Cortex of kidney (tissue), 1 donor: ENCODE measurements at places on chromosomes 1 and 21.

DNA sequence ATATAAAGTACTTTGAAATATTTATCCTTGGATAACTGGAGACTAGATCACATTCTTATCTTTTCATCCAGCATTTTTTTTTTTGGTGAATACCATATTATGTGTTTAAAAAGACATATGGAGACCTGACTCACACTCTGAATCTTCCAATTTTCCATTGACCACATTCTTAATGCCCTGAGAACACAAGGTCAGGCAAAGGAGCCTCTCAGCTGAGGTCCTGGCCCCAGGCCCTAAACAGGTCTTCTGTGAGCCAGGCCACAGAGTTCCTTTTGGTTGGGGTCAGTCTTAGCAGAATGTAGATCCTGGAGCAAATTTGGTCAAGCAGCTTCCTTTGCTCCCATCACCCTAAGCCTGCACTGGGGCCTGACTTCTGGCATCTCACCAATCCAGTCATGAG, 390.1 kb upstream of the ST6GALNAC5 start:
- DNase-seq: no peak

GRCh38 chr1:22089787-22090186, 37.3 kb downstream of the CDC42 start:
- no peak for DNase-seq

GRCh38 chr1:56255516-56256152, 323.7 kb downstream of the PLPP3 start:
- no peak for DNase-seq

GRCh38 chr1:41700581-41700980, 216.1 kb upstream of the EDN2 start:
- no peak for DNase-seq

- DNase-seq: no peak
Measured at GRCh38 chr1:199616947-199617346, 410.6 kb upstream of the NR5A2 start.

GRCh38 chr1:12106153-12106552, 43.0 kb downstream of the TNFRSF8 start:
- no peak for DNase-seq

DNA sequence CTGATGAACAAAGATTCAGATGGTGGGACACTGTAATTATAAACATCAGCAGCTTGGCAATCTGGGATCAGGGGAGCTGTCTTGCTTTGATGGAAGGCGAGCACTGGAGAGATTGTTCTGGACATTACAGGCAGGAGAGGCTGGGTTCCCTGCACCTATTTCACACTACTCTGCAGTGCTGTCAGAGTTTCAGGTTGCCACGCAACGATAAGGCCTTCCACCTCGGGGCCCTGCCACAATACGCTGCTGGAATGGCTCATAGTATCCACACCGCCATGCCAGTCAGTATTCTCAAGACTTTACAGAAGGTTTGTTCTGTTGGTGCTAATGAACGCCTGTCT, 96.8 kb downstream of the GLIS1 start:
- no peak for DNase-seq

DNA sequence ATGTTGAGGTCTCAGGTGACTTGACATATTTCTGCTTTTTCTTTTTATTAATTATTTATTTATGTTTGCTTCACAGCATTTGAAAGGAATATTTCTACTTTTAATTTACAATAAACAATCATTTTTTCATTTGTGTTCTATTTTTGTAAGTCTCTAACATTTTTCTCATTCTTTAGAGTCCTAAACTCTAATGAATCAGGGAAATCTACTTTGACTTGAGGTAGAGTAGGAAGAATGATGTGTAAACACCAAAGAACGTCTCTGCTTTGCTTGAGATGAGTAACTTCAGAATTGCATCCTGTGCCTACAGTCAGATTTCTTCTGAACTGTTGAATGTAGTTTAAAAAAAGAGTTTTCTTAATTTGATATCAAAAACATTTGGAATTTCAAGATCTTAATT, 65.2 kb downstream of the CNST start:
- no peak for DNase-seq

GRCh38 chr1:19414515-19415121, 70.7 kb downstream of the CAPZB start:
- no peak for DNase-seq

DNA sequence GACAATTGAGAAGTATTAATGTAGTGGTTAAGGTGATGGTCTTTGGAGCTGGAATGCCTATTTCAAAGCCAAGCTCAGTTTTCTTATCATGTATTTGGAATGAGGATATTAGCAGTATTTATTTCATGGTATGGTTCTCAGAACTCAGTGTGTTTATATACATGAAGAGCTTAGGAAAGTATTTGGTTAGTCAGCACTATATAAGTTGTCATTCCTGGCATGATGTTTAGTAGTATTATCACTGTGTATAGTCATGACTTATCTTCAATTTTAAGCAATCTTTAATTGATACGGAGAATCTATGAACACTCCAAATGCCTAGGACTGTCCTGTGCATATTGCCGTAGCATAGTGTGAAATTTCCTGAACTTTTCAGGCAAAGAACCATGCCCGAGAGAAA, 501.9 kb upstream of the USP24 start:
- no peak for DNase-seq

- DNase-seq: no peak
Measured at GRCh38 chr1:226606311-226607267, 58.0 kb downstream of the STUM start.

GRCh38 chr1:223765036-223765718, 52.8 kb downstream of the CAPN2 start:
- no peak for DNase-seq

- no peak for DNase-seq
Measured at GRCh38 chr1:85344256-85344694, 67.8 kb upstream of the BCL10 start.

GRCh38 chr1:206012086-206012859, 9.1 kb upstream of the RAB7B start:
- DNase-seq: no peak

GRCh38 chr1:247408100-247408499, 7.9 kb upstream of the NLRP3 start:
- DNase-seq: no peak

DNA sequence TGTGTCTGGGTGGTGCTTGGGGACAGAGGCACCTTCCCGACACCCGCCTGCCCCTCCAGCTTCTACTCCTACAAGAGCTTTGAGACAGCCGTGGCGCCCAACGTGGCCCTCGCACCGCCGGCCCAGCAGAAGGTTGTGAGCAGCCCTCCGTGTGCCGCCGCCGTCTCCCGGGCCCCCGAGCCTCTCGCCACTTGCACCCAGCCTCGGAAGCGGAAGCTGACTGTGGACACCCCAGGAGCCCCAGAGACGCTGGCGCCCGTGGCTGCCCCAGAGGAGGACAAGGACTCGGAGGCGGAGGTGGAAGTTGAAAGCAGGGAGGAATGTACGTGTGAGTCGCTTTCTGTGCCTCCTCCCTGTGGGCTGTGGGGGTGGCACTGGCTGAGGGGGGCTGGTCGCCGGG, 75.7 kb downstream of the SKI start:
- no peak for DNase-seq

DNA sequence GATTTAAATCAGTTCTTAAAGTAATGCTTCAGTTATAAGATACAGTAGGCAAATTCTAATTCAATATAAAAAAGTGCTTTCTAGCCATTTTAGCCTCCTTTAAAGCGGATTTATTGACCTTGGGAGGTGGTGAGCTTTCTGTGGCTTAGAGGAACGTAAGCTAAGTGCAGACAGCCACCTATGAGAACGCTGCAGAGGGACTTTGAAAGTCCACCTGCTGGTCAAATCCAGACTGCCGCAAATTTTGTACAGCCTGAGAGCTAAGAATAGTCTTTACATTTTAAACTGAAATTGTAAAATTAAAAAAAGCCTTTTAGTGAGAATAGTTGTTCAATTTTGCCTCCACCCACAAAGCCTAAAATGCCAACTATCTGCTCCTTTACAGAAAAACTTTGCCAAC, 67.0 kb upstream of the SSX2IP start:
- DNase-seq: no peak

DNA sequence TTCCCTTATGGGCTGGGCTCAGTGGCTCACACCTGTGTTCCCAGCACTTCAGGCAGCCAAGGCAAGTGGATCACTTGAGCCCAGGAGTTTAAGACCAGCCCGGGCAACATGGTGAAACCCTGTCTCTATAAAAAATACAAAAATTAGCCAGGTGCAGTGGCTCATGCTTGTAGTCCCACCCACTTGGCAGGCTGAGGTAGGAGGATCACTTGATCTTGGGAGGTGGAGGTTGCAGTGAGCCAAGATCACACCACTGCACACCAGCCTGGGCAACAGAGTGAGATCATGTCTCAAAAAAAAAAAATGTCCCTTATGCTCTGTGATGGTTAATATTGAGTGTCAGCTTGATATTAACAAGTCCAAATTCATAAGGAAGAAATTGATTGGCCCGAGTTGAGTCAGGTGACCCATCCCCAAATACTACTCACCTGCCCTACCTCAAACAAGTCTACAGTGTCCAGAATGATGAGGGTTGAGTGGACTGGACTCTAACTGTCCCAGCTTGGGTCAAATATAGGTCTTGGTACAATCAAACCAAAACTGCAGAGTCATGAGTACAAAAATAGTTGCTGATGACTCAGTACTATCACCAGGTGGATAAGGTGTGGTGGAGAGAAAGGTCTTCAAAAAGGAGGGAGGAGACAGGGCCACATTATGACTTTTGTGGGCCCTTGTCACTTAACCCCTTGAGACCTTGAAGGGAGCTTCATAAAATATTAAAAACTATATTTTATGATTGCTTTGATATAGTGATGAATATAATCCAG, 161.0 kb downstream of the ZNF326 start:
- no peak for DNase-seq

DNA sequence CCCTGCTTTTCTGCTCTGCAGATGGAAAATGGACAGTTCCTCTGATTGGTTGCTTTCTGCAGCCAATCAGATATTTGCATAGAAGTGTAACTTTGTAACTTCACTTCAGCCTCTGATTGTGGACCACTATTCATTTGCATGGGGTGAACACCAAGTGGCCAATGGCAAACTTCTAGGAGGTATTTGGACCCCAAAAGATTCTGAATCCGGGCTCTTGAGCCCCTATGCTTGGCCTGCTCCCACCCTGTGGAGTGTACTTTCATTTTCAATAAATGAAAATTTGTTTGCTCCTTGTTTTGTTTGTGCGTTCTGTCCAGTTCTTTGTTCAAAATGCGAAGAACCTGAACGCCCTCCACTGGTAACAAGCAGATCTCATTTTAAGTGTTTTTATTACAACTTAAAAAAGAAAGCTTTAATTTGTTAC, 6.4 kb upstream of the GSTM4 start:
- DNase-seq: no peak

DNA sequence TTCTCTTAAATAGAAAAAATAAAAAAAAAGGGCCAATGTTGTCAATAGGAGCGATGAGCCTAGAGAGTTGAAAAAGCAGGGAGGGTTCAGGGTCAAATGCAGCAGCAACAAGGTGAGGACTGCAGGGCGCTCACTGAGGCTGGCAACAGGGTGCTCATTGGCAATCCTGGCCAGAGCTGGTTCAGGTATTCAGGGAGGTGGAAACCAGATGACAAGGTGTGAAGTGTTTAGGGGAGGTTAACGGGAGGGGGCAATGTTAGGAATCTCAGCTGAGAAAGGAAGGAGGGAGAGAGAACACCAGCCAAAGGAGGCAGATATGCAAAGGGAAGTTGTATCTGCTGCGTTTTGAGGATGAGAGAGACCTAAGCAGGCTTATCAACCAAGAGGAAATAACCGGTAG, 129.8 kb upstream of the DAB1 start:
- no peak for DNase-seq

- no peak for DNase-seq
Measured at GRCh38 chr1:201020721-201021629, 2.5 kb downstream of the KIF21B start.

GRCh38 chr1:67832737-67833601, at the start of gene GNG12:
Gene GNG12 (minus strand): TSS chr1:67833467. CDS start chr1:67707686, 125,781 bp downstream.
- DNase-seq: no peak

DNA sequence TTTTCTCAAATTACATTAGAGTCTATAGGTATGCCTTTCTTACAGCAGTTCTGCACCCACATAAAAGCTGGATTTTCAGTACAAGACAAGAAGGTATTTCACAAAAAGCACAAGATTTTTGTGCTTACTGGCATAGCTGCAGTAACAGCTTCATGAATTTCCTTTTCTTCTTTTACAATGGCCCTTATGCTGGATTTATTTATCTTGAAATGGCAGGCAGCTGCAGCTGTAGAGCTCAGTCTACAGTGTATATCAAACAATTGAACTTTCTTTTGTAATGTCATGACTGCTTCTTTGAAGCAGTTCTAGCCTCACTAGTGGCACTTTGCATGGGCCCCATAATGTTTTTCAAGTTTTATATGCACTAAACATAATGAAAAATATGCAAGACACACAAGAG, 510.2 kb downstream of the KCNT2 start:
- DNase-seq: no peak

- DNase-seq: no peak
Measured at GRCh38 chr1:161139766-161140165, 7.3 kb upstream of the DEDD start.

- no peak for DNase-seq
Measured at GRCh38 chr1:232751393-232752140, 53.6 kb upstream of the MAP10 start.

DNA sequence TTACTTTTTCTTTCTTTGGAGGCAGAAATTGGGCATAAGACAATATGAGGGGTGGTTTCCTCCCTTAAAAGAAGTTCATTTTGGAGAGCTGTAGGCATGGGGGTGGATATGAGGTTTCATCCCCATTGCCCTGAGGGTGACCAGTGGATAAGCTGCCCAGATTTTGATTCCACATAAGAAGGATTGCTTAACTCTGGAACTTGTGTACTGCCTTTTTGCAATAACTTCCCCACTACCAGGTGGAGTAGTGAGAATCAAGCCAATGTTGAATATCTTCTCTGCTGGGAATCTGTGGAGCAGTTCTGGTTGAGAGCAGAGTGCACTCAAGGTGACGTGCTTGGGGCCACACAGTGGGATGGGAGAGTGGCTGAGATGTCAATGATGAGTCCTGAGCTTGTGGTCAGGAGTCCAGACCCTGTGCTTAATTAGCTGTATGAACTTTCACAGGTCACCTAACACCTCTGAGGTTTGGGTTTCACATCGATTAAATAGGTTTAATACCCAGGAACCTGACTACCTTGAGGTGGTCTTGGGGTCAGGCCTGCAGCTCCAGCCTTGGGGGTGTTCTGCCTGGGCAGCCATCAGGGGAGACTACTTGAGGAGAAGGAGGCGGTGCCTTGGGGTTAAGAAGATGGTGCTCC, 152.9 kb downstream of the FCRL5 start:
- no peak for DNase-seq

DNA sequence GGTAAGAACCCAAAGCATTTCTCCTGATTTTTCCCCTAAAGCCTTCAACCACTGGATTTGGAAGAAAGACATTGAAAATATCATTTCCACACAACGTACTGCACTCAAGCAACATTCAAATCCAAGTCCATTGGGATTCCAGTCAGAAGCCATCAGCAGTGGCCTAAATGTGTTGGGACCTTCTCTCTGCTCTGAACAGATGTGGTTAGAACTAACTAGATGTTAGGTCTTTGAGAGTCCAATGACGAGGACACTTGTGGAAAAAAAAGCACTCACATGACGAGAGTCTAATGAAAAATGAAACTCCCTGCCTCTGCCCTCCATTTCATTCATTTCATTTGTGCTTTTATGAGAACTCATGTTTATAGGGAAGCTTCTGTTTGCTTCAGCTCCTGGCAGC, 382.3 kb downstream of the SIPA1L2 start:
- no peak for DNase-seq
